ENCODE measurements at places on chromosomes 3 and 15.
A peak's percentile ranks its signal among the peaks of the same experiment; 100 is the strongest.

DNA sequence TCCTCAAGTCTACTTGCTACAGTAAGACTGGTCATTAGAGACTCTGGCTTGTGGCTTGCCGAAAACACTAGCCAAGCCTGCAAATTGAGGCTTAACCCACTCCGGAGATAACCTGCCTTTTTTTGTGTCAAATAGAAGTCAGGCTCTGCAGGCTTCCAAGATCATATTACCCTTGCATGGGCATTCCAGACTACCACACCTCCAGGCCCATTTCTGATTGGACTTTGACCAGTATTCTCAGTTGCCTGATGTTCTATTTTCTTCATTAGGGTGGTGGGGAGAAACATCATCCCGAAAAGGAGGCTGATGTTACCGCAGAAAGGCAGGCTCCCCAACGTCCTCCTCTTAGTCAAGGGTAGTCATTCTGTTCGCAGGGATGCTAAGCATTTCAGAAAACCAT is 68.1 kb upstream of the FOXP1 start:
- DNase-seq, result no peak

DNA sequence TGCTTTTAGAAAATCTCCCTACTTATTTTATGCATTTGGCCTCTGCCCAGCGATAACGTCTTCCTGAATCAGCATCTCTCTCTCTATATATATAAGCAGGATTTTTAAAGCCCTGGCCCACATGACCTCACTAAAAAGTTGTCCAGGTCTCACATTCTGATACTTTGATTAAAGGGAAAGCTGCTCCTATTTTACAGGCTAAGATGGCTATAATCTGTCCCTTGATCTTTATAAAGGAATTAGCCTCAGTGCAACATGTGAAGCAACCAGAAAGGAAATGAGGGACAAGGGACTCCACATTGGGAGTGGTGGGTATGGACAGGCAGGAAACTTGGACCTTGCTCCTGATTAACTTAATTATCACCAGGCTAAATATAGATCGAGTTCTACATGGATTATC is 25.6 kb upstream of the MUC13 start:
- DNase-seq, result no peak

- no peak for DNase-seq
Measured at GRCh38 chr3:110579840-110580550, 491.6 kb upstream of the NECTIN3 start.

GRCh38 chr3:87145553-87145952 is 81.6 kb upstream of the CHMP2B start:
- no peak for DNase-seq

DNA sequence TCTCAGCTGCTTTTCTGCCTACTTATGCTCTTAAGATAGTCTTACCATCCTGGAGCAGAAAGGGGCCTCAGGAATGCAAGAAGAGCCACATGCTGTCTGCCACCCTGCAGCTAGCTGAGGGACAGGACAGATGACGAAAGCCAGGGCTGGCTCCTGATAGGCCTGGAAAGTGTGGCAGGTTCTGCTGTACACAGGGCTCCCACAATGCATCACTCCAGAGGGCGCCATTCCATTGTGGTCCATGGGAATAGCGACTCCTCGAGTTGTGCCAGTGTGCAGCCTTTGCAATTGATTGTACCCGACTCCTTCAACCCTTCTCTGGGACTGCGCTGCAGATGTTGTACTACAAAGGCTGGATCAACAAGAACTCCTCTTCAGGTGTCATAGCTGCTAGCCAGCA is 11.2 kb downstream of the ACAN start:
- DNase-seq, result no peak

- no peak for DNase-seq
Measured at GRCh38 chr3:183448369-183449128, 20.1 kb upstream of the MCF2L2 start.

DNA sequence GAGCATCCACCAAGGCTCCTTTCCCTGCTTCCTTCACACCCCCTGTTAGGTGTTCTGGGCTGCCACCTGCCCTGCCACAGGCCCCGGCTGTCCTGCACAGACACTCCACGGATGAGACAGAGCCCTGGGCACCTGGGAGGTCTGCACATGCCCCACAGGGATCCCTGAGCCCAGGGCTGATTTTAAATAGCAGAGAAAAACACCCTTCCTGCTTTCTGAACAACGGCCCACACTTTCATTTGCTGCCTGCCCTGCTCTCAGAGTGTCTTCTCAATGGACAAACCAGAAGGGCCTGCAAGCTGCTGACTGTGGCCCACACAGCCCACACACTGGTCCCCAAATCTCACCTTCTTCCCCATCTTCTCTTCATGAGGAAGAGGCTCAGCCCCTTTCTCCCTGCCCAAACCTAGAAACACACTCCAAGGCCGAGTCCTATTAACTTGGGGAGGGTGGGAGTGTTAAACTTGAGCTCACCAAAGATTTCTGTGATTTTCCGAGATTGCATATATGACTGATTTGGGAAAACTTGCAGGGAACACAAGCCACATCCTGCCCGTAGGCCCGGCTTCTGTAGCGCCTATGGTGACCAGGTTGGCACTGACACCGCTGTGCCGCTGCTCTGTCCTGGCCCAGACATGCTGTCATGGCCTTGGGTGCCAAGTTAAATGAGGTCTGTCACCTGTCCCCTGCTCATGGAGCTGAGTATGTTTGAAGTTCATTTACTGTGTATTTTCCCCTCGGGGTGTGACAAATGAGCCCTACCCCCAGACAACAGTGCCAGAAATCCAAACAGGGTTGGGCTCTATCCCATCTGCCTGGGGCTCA is 47.2 kb upstream of the KLF13 start:
- DNase-seq, result no peak

GRCh38 chr3:9613056-9613748 is 36.1 kb upstream of the MTMR14 start:
- DNase-seq, result no peak

DNA sequence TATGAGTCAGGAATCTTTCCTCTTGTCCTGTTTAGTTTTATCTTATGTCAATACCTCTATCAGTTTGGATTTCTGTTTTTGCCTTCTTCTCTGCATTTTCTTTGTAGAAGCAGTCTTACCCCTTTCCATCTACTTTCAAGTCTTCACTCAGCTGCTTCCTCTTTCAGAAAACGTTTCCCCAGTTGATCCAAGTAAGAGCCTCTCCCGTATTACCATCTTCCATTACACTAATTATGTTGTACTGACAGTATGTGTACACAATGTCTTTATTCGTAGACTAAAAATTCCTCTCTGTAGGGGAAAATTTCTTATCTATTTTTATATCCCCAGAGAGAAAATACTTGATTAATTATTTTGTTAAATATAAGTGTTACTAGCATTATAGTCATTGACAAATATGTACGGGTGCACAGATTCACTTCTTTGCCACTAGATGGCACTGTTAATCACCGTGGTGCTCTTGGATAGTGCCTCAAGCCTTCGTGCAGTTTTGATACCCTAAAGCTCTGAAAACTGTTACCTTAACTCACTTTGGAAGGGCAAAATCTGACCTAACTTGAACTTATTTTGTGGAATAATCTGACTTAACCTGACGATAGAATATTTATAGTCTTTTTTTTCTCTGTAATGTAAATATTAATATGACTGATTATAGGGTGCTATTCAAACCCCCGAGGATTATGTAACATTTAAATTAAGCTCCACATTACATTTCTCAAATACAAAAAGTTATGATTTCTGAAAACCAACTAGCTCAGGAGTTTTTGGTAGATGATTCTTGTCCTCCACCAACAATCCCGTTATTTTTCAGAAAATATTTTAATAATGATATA is 74.2 kb upstream of the POU1F1 start:
- no peak for DNase-seq

GRCh38 chr15:89090791-89091626 is 2.8 kb downstream of the ABHD2 start:
- DNase-seq, result peak; percentile 34

DNA sequence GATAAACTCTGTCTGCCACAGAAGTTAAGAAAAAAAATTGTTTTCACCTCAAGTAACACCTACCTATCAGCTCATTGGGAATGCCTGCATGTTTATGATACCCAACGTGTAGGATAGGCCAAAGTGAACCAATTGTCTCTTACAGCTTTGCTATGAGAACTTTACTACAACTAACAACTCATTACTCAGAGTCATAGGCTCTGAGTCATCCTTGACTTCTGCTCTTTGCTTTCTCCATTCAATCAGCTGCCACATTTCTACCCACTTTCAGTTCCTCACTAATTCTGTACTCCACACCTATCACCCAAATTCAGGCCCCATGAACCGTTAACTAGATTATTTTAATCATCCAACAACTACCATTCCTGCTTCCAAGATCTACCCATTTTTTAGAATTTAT is 843.9 kb downstream of the TUSC7 start:
- no peak for DNase-seq

- no peak for DNase-seq
Measured at GRCh38 chr3:191051037-191051436, 148.0 kb upstream of the OSTN start.

GRCh38 chr15:29225534-29226234 is 43.9 kb downstream of the NSMCE3 start:
- DNase-seq, result no peak

DNA sequence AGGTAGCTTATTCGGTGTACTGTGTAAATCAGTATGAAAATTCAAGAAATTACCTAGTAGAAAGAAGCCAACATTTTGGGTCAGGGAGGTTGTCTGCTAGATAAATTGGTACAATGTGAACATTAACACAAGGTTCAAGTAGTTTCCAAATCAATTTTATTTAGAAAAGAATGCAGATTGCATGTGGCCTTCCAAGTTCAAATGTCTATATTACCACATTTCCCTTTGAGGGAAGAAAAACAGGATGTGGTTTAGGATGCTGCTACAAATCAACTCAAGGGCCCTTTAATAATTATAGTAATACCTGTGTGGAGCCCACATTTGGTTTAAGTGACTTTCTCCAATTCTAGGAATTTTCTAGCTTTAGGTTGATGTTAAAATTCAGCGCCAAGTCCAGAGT is 57.5 kb downstream of the CADPS start:
- DNase-seq, result no peak

All from stimulated activated CD4-positive, alpha-beta T cell treated with anti-CD3 and anti-CD28 coated beads, Interleukin-12 subunit alpha, Interleukin-12 subunit beta, amount 100 ng/mL, for 48 hours (primary cell).